ENCODE measurements at places on chromosomes 5 and 9. TPM values are rescaled to one million over a fixed set of nuclear protein-coding genes. Genes with fewer than 3 reads are reported as not detected.

GRCh38 chr9:116859763-116860162 is 172.7 kb downstream of the TRIM32 start:
- DNase-seq: no peak

DNA sequence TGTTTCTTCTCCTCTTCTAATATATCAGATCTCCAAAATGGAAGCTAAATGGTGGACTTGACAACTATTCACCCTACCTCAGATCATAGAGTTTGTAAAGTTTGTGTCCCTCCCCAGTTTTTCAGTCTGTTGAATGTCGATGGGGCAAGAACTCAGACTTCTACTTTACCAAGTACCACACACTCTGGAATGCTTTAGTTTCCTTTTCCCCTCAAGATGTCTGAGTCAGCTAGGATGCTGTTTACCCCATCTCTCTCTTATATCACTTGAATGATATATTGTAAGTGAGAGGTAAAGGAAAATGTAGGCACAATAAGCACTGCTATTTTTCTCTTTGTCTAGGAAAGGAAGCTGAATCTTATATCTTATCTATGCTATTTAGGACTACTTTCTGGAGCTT is 25.9 kb upstream of the TAL2 start:
- DNase-seq: no peak

DNA sequence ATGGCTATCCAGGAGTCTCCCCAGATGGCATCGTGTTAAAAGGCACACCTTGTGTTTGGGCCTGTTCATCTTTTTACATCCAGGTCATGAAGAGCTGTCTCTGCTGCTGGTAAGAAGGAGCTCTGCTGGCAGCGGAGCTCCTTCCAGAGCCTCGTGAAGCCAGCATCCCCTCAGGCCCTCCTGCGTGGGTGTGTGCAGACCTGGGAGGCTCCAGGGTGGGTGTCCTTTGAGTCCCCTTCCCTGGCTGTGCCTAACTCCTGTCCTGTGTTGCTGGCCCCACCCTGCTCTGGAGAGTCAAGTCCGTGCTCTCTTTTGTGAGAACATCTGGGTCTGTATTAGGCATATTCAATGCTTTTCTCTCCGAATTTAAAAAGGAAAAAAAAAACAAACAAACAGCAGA is 149.6 kb upstream of the IRX2 start:
- DNase-seq: no peak

- DNase-seq: no peak
Measured at GRCh38 chr5:142872795-142873194, 102.6 kb downstream of the ARHGAP26 start.

DNA sequence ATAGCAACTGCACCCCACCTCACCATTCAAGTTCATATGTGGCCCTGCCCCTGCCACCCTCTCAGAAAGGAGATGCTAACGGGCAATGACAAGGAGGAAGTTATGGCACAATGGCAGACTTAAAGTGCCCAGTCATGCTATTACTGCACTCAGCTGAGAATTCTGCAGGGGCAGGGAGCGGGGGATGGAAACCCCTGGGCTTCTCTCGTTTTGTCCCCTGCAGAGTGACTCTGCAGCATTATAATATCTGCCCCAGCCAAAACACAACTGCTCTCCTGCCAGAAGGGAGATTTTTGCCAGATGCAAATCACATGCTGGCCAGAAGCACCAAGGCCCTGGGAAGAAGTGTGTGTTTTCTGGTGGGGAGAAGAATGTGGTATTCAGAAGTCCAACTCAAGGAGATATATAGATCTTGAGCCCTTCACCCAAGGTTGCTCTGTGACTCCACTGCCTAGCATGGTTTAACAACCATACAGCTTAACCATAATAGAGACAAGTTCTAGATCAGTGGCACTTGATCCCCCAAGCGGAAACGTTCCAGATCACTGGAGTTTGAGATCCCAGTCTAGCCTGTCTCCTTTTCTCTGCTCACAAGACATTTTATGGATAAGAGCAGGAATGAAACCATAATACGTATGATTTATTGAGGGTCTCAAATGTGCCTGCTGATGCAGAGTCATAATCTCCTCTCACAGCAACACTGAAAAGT is 207.0 kb upstream of the MAP3K1 start:
- no peak for DNase-seq

GRCh38 chr5:142472306-142472951 is 147.6 kb upstream of the SPRY4 start:
- DNase-seq: no peak

DNA sequence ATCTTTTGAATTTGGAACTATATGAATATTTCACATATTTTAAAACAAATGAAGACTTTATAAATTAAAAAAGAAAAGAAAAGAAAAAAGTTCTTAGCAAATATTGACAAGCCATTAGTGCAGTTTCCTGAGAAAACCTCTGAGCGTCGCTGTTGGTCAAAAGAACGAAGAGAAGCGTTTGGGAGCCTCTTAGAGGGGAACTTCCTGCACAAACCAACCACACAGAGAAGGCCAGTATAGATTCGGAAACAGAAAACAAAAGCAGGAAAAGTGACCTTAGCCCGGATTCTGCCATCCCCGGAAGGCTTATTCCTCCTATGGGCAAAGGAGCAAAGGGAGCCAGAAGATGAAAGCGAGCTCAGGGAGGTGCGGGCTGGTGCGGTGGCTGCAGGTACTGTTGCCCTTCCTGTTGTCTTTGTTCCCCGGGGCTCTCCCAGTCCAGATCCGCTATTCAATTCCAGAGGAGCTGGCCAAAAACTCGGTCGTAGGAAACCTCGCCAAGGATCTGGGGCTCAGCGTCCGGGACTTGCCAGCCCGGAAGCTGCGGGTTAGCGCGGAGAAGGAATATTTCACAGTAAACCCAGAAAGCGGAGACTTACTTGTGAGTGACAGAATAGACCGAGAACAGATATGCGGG is at the start of gene PCDHGB2:
TSS of gene PCDHGB2 (plus strand) at position 205 of the 637 bp plus-strand sequence. CDS start at position 347, 142 bp downstream.
- peak; percentile 51 for DNase-seq

DNA sequence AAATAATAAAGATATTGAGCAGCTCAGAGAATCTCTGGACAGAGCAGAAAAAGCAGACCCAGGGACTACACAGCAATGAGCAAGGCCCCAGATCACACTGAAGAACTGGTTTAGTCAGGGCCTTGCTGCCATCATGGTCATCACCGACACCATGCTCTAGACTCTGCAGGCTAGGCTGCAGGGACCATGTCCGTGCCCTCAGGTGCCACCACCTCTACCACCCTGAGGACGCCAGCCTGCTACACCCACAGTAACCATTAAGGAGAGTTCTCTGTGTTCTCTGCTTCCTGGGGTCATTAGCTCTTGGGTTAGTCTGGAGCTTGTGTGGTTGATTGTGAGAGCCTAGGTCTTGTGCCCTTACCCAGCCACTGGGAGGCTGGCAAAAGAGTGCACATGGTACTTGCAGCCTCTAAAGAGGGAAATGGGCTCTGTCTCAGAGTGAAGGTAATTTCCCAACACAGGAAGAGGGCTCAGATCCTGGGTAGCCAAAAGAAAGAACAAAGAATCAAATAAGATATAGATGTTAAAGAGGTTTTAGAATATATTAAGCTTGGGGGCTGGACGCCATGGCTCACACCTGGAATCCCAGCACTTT is 31.9 kb upstream of the JADE2 start:
- DNase-seq: no peak

Gene NR2F1-AS1
- total RNA-seq: 0.11 TPM

Gene PHPT1
- 101 TPM for total RNA-seq

GRCh38 chr5:118033686-118034338 is 954.5 kb downstream of the DTWD2 start:
- no peak for DNase-seq

DNA sequence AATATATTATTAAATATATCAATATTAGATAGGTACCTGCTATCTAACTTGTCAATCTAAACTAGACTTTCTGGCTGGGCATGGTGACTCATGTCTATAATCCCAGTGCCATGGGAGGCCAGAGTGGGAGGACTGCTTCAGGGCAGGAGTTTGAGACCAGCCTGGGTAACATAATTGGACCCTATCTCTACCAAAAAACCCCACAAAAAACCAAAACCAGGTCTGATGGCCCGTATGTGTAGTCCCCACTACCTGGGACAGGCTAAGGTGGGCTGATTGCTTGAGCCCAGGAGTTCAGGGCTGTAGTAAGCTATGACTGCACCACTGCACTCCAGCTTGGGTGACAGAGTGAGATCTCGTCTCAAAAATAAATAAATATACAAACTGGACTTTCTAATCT is 55.0 kb downstream of the PJA2 start:
- DNase-seq: no peak

- DNase-seq: no peak
Measured at GRCh38 chr5:161311146-161311708, 235.3 kb downstream of the GABRB2 start.

GRCh38 chr9:98491828-98492227 is 216.9 kb downstream of the GABBR2 start:
- no peak for DNase-seq

DNA sequence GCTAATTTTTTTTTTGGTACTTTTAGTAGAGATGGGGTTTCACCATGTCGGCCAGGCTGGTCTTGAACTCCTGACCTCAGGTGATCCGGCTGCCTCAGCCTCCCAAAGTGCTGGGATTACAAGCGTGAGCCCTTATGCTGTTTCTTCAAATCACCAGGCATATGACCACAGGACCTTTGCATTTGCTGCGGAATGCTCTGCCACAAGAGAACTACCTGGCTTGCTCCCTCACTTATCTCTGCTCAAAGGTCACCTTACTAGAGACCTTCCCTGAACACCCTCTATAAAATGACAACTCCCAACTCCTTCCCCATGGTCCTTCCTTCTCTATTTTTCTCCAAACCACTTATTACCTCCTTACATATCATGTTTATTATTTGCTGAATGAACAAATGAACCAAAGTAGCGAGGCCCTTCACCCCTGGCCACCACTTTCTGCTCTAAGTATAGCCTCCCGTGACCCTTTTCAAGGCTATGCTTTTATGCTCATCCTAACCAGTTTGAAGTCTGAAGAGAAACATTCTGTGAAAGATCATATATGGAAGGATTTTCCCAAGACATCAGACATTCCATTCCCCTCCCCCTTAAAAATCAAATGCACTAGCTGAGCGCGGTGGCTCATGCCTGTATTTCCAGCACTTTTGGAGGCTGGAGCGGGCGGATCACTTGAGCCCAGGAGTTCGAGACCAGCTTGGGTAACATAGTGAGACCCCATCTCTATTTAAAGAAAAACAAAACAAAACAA is 1.3 kb downstream of the ZER1 start:
- no peak for DNase-seq

Gene GPRIN1
- total RNA-seq: 5.0 TPM

Gene CATSPER3
- total RNA-seq: not detected
